ENCODE measurements at places on chromosomes 4 and X.

DNA sequence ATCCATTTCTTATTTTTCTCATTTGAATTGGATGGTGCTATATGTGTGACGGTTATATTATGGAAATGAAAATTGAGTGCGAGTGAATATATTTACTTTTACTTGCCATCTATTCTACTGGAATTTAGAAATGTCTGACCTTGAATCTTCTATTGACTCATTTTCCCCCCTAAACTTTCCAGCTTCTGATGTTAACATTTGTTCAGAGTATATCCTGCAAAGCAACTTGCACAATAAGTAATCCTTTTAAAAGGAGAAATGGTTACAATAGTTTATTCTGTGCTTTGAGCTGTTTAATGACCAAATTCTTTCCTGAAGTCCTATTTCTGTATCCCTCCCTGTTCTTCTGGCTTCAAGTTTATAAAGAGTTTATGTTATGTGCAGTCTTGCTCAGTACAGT is 116.7 kb downstream of the ARHGAP10 start:
- DNase-seq, result no peak

DNA sequence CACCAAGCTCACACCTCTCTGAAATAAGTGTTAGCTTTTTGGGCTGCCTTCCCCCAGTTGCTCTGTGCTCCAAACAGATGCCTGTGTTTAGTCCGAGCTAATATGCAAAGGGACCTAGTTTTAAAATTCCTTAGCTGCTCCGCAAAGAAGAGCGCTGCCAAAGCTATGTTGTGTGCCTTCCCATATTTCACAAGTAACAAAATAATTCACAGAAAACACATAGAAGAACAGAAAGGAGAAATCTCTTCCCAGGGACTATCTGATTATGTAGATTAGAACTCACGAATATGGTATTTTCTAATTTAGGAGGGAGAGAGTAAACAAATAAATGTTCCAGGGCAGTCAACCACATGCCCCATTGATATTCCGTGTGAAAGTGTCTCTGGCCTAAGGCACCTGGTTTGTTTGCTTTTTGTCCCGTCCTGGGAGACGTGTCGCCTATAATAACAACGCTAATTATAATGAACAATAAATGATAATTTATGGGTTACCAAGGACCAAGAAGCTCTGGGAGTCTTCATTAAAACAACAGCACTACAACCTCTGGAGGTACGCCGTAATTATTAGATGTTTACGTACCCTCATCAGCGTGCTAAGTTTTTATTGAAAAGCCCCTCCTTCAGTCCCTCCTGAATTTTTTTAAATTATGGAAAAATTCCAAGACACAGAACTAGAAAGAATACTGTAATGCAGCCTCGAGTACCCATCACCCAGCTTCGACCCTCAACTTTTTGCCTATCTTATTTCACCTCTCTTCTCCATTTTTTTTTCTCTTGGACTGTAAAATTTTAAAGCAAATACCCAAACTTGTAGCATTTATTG is 1.2 kb upstream of the CCNG2 start:
- DNase-seq, result no peak

DNA sequence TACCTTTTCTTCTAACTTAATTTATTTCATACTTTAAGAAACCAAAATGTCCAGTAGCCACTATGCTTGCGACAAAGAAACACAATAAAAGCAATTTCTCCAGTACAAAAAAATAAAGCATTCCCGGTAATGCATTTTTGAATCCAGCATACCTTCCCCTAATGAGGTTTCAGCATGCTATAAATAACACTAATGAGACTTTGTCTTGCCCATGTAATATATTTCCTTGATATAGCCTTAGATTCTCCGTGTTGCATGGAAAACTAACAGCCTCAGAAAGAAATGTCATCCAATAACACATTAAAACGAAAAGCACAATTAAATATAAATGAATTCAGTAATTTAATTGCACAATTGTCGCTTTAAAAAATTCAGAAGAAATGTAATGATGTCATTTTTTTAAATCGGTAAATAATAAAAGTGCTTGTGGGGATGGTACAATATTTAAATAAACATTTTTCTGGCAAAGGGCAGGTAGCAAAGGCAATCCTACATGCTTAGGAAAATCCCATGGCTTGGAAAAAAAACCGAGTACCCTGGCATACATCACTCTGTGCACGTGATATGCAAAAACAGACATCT is 225.2 kb upstream of the PPARGC1A start:
- DNase-seq, result no peak

DNA sequence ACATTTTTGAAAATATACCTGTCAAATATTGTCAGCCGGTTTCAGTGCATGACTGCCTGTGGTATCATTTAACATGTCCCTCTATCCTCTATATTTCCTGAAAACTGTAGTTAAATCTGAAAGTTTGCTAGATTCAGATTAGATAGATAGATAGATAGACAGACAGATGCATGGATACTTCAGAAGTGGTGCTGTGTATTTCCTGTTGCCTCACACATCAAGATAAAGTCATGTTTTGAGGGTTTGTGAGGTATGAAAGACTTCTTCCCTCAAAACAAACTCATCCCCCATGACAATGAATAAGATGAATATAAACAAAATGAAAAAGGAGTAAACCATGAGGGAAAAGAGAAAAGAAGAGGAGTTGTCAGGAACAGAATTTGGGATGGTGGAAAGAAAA is 6.0 kb upstream of the BST1 start:
- no peak for DNase-seq

DNA sequence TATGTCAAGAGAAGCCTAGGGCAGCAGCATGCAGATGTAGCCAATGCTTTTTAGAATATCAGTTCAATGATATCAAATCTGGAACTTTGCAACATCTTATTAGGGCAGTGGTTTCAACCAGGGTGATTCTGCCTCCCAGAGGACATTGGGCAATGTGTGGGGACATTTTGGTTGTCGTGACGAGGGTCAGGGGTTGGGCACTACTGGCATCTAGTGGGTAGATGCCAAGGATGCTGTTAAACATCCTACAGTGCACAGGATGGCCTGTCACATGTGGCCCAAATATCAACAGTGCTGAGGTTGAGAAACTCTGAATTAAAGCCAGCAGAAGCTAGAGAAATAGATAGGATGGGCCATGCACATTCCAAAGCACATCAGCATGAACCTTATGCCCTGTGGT is 152.3 kb downstream of the AMELX start:
- no peak for DNase-seq

DNA sequence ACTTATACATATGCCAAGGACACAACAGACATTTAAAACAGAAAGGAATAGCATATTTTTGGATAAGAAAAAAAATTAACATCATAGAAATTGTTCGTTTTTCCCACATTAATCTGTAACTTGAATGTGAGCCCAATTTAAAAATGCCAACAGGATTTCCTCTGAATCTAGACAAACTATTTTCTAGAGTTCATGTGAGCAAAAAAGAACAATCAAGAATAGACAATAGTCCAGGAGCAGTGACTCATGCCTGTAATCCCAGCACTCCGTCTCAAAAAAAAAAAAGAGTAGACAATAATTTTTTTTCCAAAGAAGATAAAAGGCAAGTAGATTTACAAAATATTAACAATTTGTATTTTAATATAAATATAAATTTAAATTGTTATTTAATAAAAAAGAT is 73.7 kb upstream of the DUSP21 start:
- DNase-seq, result no peak

GRCh38 chr4:164215113-164215741 is 538.7 kb upstream of the SMIM31 start:
- no peak for DNase-seq

- no peak for DNase-seq
These were observed 366.7 kb upstream of the FAT1 start for GRCh38 chr4:187090401-187090800.

DNA sequence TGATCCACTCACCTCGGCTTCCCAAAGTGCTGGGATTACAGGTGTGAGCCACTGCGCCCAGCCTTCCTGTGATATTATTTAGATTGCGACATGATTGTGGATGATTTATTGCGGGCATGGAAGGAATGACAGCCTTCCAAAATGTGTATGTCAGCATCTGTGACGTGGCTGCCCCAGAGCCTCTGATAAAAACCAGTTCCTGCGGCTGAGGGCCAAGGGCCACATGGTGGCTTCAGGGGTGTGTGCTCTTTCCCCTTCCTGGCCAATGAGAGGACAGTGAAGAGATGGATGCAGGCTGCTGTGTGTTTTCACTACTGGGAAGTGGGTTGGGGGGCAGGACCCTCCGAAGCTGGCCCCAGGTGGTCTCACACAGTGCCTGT is 57.4 kb upstream of the HGFAC start:
- DNase-seq, result no peak

DNA sequence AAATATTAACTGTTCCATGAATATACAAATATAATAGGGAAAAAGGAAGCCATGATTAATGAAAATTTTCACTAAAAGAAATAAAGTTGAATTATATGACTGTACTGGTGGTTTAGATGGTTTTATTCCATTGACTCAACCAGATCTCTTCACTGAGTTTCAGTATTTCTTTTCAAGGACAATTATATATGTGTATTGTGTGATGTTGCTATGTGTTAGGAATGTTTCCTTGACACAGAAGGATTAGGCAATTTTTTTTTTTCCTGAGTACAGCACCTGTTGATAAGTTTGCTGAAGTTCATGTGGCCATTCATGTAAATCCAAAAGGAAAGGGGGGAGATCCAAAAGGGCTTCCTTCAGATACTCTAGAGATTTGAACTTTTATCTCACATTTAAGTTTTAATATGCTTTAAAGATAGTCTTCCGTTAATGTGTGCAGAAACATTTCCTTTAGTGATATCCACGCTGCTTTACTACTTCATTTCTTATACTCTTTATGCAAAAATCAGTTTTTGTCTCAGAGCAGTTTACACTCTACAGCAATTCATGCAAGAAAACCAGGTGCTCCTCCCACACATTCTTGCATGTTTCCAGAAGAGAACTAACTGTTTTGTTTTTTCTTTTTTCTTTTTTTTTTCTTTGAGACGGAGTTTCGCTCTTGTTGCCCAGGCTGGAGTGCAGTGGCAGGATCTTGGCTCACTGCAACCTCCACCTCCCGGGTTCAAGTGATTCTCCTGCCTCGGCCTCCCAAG is 249.1 kb downstream of the RPA4 start:
- DNase-seq, result no peak
